Activated T-cell treated with anti-CD3 and anti-CD28 coated beads for 1 hour (primary cell): ENCODE measurements at places on chromosomes 3 and 15.

DNA sequence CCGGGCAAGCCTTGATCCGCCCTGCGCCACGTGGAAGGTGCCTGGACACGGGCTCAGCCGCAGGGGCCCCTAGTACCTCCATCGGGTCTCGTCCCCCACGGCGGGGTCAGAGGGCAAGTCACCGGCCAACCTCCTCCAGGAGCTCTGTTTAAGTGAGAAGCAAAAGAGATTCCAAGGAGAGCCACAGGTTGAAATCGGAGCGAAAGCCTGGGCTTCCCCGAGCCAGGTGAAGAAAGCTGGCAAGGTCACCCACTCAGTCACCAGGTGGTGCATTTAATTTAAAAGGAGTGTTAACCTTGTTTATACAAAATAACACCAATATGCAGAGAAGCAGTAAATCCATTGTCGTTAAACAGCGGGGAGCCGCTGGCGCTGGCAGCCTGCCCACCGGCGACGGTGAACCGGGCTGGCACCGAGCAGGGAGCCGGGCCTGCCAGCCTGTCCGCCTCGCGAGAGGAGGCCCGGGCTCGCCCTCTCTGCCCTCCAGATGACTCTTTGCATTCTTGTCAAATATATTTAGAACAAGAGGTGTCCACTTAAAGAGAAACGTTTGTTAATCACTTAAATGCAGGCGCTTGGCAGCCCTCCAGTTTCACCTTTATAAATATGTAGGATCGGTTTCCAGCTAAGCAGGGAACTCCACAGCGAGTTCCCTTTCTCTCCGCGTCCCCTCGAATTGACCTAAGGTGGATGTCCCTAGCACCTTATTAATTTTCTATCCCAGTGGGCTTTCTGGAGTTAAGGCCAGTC lies 277.3 kb upstream of the NR2F2 start:
- no peak for DNase-seq

GRCh38 chr3:61569856-61570580 lies 8.6 kb downstream of the PTPRG start:
- DNase-seq = no peak

DNA sequence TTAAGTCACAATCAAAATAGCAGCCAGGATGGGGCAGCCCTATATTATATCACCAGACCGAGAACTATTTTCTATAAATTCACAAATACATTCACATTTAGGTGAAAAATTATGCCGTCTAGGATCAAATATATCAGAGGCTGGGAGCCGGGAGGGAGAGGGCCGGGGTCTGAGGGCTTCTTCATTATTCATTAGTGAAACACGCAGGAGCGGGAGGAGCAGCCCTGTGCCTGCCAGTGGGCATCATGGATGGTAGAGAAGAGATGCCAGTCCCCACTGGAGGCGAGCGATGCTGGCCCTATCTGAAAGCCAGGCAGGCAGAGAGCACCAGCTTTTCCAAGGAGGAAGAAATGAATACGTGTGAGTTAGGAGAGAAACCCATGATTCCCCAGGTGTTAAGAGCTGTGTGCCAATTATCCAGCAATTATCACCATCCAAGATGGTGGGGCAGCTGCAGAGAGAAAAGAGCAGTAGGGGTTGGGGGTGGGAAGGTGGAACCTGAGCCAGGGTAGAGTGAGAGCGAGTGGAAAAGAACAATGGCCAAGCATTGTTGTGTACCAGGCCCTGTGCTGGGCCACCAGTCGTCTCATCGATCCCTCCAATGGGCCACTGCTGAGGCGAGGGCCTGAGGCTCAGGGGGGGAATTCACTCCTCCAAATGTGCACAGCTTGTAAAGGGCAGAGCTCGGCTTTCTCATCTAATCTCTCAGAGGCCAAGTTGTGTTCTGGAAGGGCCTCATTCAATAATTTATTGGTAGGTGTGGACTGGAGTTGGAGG lies 261.3 kb upstream of the TLE3 start:
- no peak for DNase-seq

DNA sequence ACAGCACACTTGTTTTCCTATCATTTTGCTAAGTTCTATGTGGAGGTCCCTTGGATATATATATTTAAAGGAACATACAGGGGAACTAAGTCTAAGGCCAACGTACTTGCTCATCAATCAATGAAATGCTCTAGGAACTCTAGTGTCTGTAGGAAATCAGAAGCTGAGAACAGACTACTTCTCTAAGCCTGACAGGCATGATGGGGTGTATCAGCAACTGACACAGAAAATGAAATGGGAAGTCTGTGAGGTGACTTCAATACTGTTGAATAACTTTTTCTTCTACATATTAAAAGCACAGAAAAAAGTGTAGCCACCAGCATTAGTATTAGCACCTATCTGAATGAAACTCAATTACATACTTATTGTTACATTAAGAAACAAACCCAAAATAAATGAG lies 56.9 kb upstream of the CSPG5 start:
- no peak for DNase-seq

DNA sequence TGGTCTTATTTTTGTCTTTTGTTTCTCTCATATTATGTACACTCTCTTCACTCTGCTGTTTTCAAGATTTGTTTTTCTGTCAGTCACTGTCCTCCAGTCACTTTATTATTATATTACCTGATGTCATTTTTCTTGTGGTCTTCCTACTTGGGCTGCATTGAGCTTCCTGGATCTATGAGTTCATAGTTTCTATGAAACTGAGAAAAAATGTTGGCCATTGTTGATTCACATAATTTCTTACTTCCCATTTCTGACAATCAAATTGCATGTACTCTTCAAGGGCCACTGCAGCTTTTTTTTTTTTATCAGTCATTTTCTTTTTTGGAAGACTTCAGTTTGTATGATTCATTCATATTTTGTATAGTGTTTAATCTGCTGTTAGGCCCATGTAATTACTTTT lies 1180.6 kb upstream of the GBE1 start:
- no peak for DNase-seq

DNA sequence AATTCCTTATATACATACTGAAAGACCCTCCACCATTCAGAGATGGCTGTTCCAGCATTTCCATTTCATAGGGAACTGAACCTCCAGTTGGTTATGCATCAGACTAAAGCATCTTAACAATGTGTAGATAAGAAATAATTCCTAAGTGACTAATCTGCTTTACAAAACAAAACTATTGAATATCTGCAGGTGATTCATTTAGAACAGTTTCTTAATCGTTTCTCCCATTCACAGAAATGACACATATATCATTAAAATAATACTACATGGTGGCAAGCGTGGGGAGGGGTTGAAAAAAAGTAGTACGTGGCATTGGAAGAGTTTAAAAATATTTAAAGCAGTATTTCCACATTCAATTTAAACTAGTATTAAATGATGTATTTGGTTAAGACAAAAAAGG lies 19.5 kb downstream of the COPS2 start:
- DNase-seq = no peak

GRCh38 chr15:91412138-91412928 lies 312.3 kb downstream of the SV2B start:
- DNase-seq = no peak

DNA sequence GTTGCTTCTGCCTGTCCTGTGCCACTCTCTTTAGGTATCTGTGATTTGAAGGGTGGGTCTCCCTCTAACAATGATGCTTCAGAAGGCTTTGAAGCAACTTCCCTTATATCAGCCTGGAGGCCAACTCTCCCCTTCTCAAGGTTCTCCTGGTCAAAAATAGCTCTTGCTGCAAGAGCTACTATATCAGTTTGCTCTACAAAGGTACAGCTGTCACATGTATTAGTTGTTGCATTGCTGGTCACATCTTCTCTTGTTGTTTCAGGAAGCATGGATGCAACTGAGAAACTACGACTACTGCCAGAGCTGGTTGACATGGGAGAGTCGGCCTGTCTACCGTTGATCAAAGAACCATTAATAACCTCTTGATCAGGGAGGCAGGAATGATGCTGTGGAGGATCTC lies 38.3 kb downstream of the USF3 start:
- no peak for DNase-seq
